Epithelial cell of esophagus (primary cell): ENCODE measurements at places on chromosomes 5 and 9.
A peak's percentile ranks its signal among the peaks of the same experiment; 100 is the strongest.

DNA sequence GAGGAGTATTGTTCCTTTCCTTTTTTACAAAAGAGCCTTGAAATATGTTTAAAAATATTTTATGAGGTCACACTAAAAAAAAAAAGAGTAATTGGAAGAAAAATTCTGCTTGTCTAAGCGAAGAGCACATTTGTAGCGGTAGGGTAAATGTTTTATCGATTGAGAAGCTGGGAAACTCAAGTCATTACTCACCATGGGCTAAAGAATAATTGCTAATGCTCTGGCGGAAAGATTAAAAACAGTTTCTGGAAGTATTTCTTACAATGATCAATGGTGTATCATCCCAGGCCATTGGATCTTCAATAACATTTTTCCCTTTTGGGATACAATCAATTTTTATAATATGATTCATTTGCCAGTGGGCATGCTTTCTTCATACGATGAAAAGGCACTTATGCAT is 450.0 kb downstream of the RASEF start:
- no peak for DNase-seq

DNA sequence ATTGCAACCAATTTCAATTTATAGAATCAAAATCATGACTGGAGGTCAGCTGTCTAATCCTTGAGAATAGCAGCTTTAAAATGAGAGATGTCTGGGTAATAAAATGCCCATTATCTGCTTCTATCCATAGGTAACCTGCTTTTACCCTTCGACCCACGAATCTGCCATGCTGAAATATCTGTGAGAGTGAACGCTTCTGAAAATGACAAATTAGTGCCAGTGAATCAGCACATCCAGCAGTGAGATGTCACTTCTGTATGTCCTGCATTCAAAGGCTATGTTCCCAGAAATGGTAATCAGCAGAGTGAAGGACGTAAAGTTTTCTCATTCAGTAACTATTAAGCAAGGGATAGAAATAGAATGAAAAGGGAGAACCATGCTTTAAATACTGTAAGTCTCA is 532.4 kb upstream of the ITGA1 start:
- DNase-seq = no peak

GRCh38 chr5:124627815-124628595 is 118.4 kb downstream of the ZNF608 start:
- no peak for DNase-seq

DNA sequence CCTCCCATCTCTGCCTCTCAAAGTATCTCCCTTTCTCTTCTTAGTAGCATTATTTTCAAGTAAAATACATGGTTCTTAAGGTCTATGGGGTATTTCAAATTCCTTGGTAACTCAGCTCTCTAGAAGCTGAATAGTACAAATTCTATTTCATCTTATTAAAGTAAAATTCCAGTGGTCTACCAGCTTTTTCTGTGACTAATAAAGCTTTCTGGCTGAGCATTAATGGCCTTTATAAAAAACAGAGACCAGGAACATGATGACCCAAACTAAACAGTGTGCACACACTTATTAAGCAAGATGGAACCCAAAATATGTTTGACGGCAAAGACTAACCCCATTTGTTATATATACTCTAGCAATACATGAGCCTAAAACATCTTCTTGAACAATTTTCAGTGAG is 142.6 kb downstream of the OR2K2 start:
- DNase-seq = no peak

- peak; percentile 34 for DNase-seq
Measured at GRCh38 chr5:96963267-96963666, 27.4 kb downstream of the LNPEP start.

DNA sequence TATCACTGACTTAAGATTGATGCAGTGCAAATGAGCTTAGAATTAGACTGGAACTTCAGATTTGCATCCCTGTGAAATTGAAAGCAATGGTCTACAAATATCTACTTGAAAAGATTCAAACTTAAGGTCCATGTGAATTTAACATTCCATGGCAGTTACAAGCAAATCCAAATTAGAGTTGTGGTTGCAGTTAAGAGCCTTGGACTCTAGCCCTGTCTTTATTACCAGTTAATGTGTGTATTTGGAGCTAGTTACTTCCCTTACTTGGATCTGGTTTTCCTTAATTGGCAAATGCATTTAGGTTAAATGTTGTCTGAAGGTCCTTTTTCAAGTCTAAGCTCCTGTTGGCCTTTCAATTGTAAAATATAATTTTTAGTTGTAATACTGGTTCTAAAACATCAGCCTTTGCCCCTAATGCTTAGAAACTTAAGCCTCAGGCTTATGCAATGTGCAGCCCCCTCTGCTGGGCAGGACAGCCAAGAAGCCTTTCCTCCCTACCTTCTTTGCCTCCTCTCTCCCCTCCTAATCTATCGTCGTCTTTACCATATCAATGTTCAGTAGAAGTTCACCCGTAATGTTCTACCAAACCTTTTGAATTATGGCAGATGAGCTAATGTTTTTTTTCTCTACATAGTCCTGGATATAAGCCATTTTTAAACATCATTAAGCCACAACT is 59.5 kb downstream of the ERMP1 start:
- DNase-seq = no peak

- DNase-seq = no peak
Measured at GRCh38 chr9:20500101-20500500, 122.2 kb downstream of the MLLT3 start.

DNA sequence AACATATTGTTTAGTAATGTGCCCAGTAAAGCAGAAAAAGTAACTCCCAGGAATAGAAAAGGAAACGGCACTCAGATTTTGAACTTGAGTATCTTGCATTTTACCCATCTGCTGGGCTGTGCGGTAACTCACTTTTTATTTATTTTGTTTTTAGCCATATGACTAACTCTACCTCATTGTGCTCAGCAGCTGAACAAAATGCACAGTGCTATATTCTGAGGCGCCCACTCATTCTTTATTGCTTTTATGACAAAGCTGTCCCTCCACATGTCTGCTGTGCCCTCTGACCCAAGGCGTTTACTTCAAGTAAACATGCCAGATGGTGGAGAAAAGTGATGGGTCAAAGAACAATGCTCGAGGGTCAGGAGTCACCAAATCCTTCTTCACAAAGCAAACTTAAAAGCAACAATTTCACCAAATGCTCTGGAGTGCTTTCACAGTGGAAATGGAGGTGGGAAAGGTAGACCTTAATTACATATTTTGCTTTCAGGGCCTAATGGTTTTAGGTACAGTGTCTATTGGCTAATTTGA is 215.2 kb upstream of the ELAVL2 start:
- no peak for DNase-seq

DNA sequence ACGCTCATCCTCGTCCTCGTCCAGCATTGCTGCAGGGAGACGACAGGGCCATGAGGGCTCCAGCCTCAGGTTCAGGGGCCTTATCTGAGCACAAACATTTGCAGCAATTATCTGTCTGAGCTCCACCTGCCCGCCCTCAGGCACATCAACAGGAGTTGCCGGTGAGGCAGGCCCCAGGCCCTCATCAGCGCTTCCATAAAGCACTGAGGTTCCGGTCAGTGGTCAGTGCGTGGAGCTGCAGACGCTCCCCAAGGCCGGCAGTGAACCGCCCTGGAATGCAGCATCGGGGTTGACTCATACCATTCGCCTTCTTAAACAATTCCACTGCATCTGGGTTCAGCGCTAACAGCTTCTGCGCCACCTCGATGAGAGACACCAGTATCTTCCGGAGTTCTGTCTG is 15.2 kb downstream of the UBAC1 start:
- no peak for DNase-seq

GRCh38 chr5:16467363-16468219 is 2.0 kb upstream of the ZNF622 start:
- DNase-seq = peak; percentile 81

DNA sequence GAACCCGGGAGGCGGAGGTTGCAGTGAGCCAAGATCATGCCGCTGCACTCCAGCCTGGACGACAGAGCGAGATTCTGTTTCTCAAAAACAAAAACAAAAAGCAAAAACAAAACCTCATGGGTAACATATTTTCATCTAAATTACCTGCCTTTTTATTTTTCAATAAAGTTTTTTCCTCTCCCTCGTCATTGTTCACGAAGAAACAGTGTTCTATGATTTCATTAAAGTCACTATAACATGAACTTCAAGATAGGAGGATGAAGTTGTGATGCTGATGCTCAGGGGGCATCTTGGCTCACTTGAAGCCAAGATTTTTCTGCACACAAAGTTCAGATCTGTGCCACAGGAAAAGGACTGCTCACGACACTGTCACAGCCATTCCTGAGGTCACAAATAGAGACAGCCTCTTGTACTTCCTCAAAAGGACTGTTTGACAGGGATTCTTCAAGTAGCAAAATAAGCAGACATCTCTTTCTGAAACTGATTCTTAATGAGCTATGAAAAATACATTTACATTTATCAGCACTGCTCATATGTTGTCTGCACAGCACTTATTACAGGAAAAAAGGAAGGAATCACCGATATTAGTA is 16.1 kb downstream of the NIPSNAP3B start:
- DNase-seq = no peak

GRCh38 chr9:71685394-71685793 is 82.9 kb downstream of the CEMIP2 start:
- no peak for DNase-seq

GRCh38 chr9:101139082-101139481 is 110.6 kb downstream of the PLPPR1 start:
- DNase-seq = no peak

DNA sequence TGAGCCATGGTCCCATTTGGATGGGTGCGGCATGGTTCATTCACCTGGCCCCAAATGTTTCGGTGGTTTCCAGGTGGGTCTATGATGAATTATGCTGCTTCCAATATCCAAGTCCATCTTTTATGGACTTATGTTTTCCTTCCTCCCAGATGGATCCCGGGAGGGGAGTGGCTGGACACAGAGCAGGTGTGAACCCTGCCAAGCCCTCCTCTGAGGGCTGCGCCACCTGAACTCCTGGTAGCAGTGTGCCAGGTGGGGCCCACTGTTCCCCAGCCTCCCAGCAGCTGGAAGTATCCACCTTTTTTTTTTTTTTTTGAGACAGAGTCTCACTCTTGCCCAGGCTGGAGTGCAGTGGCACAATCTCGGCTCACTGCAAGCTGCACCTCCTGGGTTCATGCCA is 42.9 kb downstream of the WNK2 start:
- DNase-seq = no peak

GRCh38 chr9:17060450-17060849 is 74.4 kb upstream of the CNTLN start:
- no peak for DNase-seq

DNA sequence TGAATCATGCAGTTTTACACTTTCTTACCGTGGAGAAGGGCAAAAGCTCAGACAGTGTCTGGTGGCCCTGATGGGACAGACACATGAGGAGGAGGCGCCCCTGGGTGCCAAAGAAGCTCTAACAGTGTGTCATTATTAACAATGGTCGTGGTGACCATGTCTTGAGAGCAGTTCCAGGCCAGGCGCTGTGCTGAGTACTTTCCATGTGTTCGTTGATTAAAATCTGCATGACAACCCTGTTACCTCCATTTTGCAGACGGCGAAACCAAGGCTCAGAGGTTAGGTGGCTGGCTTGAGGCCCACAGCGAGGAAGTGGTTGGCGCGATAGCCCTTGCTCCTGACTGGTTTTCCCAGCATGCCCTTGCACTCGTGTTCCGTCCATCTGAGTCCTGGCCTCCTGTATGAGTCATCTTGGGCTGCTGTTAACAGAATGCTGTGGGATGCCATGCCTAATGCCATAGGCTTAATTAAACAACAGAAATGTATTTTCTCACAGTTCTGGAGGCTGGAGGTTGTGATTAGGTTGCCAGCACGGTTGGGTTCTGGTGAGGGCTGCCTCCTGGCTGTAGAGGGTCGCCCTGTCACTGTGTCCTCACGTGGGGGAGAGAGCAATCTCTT is 92.0 kb downstream of the AMBP start:
- peak; percentile 11 for DNase-seq
